Activated CD4-positive, alpha-beta T cell treated with anti-CD3 and anti-CD28 coated beads for 36 hours (primary cell): ENCODE measurements at places on chromosomes 2 and 18. TPM values are rescaled to one million over a fixed set of nuclear protein-coding genes. Genes with fewer than 3 reads are reported as not detected.

GALNT14 gene
- total RNA-seq = 0.48 TPM

CAB39 gene
- total RNA-seq = 122 TPM

- peaks cover 2% of the 10 kb centered on the region for H3K36me3 ChIP-seq
- no peak for DNase-seq
- H3K27me3 ChIP-seq = no peaks in the 10 kb centered on the region
- H3K4me3 ChIP-seq = no peak overlapping the region
Measured at GRCh38 chr2:8522687-8523086, 159.2 kb upstream of the ID2 start.

DNA sequence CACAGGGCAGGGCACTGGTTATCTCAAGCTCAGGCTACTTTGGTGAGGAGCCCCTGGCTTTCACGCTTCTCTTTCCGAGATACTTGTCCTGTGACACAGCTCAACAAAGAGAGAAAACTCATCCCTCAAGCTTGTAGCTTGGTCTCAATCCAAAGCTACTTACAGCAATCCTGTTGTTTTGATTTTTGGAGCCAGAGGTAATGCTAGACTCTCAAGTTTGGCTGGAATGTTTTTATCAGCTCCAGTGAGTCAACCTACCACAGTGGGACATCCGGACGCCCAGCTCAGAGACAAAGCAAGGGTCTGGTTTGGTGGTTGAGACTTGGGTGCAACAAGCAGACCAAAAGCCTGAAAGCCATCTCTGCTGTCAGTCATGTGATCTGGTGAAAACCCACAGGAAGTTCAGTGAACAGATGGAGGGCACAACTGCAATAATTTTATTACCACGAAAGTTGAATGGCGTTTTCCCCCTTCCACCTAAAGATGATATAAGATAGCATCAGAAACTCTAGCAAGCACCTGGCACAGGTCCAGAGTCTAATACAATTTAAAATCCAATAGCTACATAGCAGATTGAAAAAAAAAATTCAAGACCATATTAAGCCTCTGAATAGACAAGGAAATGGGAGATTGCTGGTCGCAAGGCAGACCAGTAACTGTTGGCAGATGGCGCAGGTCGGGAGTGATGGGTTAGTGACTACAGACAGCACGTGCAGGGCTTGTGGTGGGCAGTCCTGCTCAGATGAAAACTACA is 102.3 kb upstream of the SMAD7 start:
- no peaks in the 10 kb centered on the region for H3K27me3 ChIP-seq
- peaks cover 38% of the 10 kb centered on the region for H3K4me1 ChIP-seq
- peaks cover 9% of the 10 kb centered on the region for H3K36me3 ChIP-seq
- H3K27ac ChIP-seq = peak overlapping the region; percentile 16
- DNase-seq = no peak
